ENCODE measurements at places on chromosomes 6 and 20.

DNA sequence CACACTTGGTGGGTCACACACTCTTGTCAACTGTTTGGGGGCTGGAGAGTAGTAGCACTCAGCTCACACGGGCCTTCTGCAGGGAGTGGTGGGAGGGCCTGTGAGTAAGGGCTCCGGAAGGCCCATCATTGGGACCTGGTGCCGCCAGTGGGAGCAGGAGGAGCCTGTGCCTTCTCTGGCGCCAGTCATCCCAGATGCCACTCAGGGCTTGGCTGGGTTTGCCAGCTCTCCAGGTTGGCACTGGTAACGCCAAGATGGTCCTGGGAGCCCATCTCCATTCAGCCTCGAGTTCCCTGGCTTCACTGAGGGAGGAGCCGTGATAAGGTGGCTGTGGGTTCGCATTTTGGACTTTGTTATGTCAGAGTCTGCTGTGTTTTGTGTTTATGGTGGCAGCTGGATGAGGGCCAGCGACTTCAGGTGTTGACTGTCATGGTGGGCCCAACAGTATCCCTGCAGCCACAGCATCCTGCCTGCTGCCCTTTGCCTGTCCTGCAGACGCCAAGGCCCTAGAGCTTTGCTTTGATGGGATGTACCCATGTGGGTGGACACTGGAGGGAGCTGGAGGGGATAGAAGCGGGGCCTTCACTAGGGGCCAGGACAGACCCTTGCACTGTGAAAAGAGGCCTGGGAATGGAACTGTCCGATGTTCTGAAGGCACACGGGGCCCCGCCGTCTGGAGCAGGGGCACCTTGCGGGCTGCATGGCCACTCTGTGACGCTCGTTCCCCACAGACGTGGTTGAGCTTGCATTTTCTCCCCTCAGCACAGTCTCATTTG lies 13.3 kb upstream of the DNAJC5 start:
- no peak for DNase-seq

DNA sequence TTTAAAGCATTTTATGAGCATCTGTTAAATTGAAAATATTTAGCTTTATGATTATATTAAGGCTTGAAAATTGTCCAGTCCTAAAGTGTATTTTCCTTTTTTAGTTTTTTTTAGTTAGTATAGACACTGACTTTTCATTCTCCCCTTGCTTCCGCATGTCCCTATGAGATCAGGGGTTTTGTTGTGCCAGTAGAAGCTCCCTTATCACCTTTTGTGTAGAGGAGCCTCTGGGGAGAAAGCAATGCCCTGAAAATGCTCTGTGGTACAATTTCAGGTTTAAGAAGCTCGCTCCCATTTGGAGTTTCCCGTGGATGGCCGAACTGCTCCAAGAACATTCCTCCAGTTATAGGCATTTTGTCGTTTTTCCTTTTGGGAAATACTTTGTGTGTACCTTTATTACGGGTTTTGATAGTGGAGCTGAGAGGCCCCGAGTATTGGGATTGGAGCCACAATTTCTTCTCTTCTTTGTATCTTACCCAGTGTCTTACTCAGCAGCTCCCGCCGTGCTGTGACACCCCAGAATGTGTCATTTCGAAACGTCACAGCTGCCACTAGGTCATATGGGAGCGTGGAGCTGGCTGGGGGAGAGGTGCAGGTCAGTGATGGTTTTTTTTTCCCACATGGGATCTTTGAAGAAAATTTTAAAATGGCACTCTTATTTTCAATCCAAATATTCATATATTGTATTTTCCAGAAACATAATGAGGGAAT lies 49.9 kb downstream of the RPRD1B start:
- no peak for DNase-seq

GRCh38 chr20:3134151-3134550 lies 25.5 kb downstream of the FASTKD5 start:
- DNase-seq, result no peak

- DNase-seq, result no peak
Observed at GRCh38 chr6:104214901-104215300, 644.8 kb downstream of the HACE1 start.

GRCh38 chr6:129696028-129696418 lies 14.0 kb downstream of the ARHGAP18 start:
- no peak for DNase-seq

DNA sequence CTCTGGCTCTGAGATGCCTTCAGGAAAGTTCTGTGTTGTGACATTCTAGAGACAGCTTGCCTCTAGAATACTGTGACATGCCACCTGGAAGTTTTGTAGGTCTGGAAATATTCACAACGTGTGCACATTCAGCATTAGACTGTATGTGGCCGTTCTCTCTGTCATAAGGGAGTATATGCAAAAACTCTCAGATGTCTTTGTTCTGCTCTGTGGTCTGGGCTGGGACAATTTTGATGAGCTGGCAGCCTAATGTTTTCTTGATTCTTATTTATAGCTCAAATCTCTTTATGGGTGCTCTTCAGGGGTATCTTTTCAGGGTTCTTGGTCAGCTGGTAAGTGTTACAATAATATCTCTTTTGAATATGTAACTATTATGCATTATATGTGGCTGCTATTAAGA lies 355.1 kb downstream of the PAX1 start:
- no peak for DNase-seq

DNA sequence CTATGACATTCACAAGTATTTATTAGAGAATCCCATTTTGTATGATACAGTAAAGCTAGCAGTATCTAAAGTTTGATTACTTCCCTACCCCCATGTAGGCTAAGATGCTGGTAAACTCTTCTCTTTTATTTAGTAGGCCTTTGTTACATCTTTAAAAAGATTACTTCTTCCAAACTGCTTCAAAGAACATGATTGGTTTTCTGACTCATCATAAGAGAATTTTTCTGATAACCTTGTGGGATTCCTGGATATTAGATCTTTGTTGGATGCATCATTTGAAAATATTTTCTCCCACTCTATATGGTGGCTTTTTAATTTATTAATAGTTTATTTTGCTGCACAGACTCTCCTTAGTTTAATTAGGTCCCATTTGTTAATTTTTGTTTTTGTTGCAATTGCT lies 898.3 kb upstream of the ADGRB3 start:
- DNase-seq, result no peak

- no peak for DNase-seq
Observed at GRCh38 chr20:15154070-15154469, 816.7 kb upstream of the FLRT3 start.

DNA sequence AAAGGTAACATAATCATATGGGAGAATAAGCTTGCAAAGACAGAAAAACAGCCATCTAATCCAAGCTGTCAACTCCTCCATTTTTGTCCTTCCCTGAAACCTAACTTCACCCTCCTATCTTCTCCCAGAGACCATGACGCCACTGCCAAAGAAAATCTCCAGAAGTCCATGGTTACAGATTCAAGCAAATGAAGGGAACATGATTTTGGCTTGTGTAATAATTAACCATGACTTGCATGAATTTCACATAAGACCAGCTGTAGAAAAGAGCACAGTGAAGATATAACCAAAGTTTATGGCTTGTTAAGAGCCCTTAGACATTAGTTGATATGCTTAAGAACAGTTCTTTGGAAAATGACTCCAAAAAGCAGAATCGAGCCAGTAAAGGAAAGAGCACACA lies 342.1 kb upstream of the NRSN1 start:
- no peak for DNase-seq

GRCh38 chr6:44785130-44785529 lies 397.6 kb downstream of the CDC5L start:
- DNase-seq, result no peak

- DNase-seq, result no peak
Observed at GRCh38 chr20:21981597-21982344, 276.3 kb downstream of the PAX1 start.

GRCh38 chr6:11740875-11741274 lies 37.7 kb downstream of the ADTRP start:
- DNase-seq, result no peak

GRCh38 chr20:61042506-61043385 lies 209.3 kb upstream of the CDH4 start:
- no peak for DNase-seq

DNA sequence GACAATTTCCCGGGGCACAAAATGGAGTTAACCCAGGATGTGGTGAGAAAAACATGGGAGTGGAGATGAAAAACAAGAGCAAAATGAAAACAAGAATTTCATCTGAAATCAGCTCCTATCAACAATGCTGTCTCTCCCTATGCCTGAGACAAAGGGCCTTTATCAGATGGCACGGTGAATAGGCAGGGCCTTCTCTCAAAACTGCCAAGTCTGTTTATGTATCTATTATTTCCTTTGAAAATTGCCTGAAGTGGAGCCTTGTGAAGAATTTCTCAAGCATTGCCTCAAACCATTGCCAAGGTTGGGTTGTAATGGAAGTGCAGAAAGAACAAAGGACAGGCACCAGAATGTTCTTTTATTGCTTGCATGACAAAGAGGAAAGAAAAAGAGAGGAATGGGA lies 74.7 kb downstream of the BTBD3 start:
- no peak for DNase-seq

- no peak for DNase-seq
Observed at GRCh38 chr6:97771372-97771771, 488.4 kb upstream of the MMS22L start.

GRCh38 chr6:145839653-145840052 lies 25.1 kb upstream of the FBXO30 start:
- DNase-seq, result no peak

GRCh38 chr6:170208651-170209353 lies 82.1 kb downstream of the DLL1 start:
- DNase-seq, result no peak

GRCh38 chr6:31829633-31830283 lies 2.2 kb downstream of the HSPA1B start:
- peak; percentile 83 for DNase-seq

- DNase-seq, result no peak
Observed at GRCh38 chr6:109807881-109808280, 116.8 kb downstream of the FIG4 start.

DNA sequence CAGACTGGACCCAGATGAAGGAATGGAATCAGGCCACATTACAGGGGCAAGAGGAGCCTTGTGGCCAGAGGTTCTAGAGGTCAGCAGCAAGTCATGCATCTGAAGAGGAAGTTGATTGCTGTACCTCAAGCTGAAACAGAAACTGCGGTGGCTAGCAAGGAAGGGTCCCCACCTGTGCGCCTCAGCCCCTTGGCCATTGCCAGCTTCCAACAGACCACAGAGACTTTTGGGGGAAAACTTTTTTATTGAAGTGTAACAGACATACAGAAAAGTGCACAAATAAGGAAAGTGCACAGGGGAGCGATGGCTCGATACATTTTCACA lies 26.8 kb upstream of the SLC9A8 start:
- peak; percentile 34 for DNase-seq

GRCh38 chr6:34568341-34569201 lies 12.4 kb upstream of the SPDEF start:
- no peak for DNase-seq

- no peak for DNase-seq
Observed at GRCh38 chr6:155894758-155895157, 439.1 kb upstream of the NOX3 start.

DNA sequence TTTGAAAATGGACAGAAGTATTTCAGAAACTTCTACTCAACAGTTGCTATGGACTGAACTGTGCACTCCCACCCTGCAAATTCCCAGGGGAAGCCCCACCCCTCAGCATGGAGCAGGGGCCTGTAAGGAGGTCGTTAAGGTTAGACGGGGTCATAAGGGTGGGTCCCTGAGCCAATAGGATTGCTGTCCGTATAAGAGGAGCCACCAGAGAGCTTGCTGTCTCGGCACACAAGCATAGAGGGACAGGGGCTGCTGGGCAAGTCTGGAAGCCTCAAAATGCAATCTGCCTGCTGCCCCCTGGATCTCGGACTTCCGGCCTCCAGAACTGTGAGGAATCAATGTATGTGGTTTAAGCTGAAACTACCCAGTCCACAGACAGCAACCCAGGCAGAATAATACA lies 37.4 kb upstream of the AFDN start:
- DNase-seq, result no peak

DNA sequence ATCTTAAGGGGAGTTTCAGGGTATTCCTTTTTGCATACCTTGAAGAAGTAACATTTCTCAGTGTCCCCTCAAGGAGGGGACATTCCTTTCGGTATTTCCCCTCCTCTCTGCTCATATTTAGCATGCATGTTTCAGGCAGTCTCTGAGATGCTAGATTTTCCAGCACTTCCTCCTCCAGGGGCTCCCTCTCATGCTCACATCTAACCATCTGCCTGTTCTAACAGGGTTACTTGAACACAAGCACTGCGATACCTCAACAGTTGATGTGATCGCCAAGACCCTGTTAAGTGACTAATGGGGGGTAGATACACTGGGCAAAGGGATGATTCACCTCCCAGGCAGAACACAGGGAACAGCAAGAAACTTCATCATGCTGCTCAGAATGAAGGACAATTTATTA lies 12.9 kb upstream of the MCM3 start:
- peak; percentile 19 for DNase-seq

DNA sequence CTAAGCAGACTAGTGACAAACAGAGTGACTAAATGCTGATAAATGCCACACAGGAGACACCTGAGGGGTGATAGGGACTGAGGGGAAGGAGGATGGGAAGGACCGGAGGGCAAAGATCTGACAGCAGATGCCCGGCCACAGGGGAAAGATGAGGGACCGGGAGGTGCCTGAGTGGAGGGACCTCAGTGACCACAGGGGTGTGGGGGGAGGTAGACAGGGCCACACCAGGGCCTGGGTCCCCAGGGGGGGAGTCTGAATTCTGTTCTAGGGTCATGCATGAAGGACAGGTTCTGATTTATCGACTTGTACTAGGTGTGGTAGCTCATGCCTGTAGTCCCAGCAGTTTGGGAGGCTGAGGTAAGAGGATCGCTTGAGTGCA lies 6.9 kb downstream of the BCAS4 start:
- no peak for DNase-seq

DNA sequence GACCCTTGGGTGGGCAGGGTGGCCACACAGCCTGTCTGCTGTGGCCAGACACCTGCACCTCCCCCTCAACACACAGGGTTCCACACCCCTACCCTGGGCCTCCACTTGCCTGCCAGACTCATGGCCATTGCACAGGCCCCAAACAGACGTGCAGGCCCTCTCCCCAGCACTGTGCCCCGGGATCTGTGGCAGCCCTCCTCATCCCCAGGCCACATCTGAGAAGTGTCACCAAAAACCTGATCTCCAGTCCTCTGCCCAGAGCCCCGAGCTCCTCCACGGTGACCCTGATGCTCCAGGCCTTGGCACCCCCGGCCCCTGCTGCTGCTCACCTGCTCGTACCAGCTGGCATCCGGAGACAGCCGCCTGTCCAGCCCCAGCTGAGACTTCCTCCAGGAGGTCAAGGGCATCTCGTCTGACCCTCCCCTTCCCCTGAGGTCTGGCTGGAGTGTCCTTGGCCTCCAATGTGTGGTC lies 160.1 kb downstream of the DLL1 start:
- no peak for DNase-seq

DNA sequence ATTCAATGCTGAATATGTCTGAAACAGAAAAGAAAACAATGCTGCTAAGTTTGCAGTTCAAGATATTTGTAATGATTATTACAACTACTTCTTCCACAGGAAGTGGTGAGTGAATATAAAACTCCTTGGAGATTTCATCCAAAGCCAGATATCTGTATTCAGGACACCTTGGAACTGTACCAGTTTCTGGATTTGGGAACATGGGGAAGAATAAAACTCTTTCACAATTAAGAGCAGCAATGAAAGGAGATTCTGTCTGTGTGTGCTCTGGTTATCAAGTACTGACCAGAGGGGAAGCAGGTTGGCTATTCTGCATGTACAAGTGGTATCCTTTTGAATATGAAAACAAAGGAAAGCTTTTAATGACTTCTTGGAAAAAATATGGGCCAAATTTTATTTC lies 21.1 kb downstream of the ELOVL2 start:
- DNase-seq, result no peak

Measured in NAMALWA (cell line).